H9 (cell line): ENCODE measurements at places on chromosomes 6 and 20. TPM values are rescaled to one million over a fixed set of nuclear protein-coding genes. Genes with fewer than 3 reads are reported as not detected.

BTBD3 gene
- total RNA-seq, result 61.6 and 62.1 TPM in 2 replicates

SOBP gene
- total RNA-seq, result 3.8 and 4.3 TPM in 2 replicates

NELFE gene
- total RNA-seq, result 90.8 and 91.4 TPM in 2 replicates

GPR6 gene
- total RNA-seq, result 0.20 TPM in 1 of 2 replicates, not detected in the other

C6orf15 gene
- not detected in 2 replicates for total RNA-seq

MDFI gene
- total RNA-seq, result 40.9 and 45.0 TPM in 2 replicates

ATP6V1G2 gene
- total RNA-seq, result 3.6 and 3.8 TPM in 2 replicates

SPAG4 gene
- 4.9 and 5.3 TPM in 2 replicates for total RNA-seq
